Frontal cortex (tissue), 4 donors: ENCODE measurements at places on chromosomes 7 and 10.

DNA sequence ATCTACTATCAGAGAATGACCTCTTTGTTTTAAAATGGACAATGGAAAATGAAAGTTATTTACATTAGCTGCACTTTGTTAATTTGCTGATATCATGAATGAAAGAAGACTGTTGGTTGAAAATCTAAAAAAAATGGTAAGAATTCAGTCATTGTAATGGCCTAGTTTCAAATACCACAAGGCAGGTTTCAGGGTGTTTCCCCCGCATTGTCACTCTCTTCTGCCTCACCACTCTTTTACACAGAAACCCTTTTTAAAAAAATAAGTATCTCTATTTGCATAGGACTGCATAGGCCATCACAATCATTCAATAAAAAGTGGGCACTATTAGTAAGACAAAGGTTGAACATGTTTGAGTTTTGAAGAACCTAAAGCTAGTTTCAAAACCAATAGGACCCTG is 737.1 kb downstream of the INHBA start:
- DNase-seq, result no peak

GRCh38 chr7:155918720-155919390 is 106.6 kb upstream of the SHH start:
- DNase-seq, result no peak

DNA sequence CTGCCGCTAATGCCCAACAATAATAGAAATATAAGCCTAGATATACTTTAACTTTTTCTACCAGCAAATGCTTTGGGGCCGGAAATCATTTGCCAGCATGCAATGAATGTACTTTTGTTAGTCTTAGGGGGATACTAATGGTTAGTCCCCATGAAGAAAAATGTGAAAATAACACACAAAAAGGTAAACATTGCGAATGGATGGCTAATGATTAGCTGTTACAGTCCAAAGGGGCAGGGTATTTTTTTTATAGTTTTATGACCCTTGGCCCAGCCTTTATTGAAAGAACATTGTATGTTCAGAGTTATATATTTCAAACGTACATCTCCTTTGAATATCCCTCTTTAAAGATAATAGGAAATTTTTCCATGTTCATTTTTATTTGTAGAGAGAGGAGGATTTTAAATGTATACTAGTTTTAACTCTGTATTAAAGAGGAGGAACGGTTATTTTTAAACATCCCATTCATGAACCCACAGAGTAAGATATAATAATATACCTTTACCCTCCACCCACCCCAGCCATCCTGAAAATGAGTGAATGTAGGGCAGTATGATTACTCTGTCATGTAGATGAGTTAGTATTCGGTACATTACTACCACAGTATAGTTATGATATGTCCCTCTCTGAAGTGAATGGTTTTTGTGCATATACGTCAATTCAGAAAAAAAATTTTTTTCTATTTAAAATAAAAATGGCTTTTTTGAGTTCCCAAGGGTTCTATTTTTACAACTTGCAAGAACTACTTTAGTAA is 63.6 kb downstream of the ARID5B start:
- no peak for DNase-seq

DNA sequence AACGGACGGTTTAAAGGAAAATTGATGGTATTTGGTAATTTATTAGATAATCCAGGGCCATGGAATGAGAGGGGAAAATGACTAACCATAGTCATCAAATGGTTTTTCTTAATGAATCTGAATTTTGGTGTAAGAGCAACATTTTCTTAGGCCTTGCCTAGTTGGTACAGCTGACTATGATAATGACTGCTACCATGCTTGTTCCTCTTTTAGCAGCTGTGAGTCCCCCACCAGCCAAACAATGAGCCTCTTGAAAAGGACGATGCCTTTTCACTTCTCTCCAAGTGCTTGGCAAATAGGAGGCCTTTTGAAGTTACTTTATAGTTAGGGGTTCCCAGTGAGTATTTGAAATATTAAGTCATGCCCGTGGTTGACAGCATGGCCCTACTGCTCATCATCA is 53.0 kb downstream of the TRUB1 start:
- no peak for DNase-seq

- DNase-seq, result no peak
Measured at GRCh38 chr7:6166443-6166891, 106.0 kb downstream of the CYTH3 start.

GRCh38 chr7:69104023-69104422 is 494.3 kb upstream of the AUTS2 start:
- no peak for DNase-seq

- DNase-seq, result no peak
Measured at GRCh38 chr7:27155816-27156507, 513 bp downstream of the HOXA7 start.

DNA sequence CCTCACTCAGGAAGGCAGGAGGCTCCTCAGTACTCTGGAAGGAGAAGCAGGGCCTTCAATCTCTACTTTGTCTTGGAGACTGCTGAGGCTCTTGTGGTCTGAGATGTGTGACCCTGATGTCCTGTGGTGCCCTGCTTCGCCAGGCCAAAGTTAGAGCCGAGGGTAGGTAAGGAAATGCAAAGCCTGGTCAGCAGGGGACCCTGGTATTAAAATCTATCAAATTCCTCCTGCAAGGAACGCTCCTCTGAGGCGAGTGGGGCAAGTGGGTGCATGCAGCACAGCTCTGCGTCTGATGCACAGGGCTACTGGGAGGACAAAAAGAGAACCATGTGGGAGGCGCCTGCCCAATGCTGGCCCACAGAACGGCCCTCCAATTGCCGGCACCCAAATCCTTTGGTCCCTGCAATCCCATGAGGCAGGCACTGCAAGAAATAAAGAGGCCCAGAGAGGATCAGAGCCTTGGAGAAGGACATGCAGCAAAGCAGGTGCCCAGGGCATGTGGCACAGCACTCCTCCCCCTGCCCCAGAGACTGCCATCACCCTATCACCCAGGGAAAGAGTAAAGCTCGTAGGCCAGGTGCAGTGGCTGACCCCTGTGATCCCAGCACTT is 23.1 kb upstream of the ZMIZ1 start:
- DNase-seq, result no peak

DNA sequence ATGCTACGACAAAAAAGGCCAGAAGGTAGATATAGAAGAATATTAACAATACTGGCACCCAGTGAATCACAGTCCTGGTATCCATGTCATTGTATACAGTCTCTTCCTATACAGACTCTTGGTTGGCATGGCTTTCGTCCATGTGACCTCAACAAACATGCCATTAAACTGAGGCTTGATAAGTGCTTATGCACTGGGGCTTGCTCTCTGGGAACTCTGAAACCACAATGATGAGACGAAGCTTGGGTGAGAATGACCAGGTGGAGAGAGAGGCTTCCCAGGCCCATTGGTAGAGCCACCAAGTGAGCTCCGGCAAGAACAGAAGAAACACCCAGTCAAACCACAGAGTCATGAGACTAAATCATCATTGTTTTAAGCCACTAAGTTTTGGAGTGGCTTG is 33.2 kb downstream of the PNPLA8 start:
- DNase-seq, result no peak

- DNase-seq, result peak; percentile 88
Measured at GRCh38 chr10:102225646-102226541, at the start of gene ELOVL3. ELOVL3 (plus strand) TSS chr10:102226299; CDS start chr10:102226549, 250 bp downstream.

- no peak for DNase-seq
Measured at GRCh38 chr7:70208236-70209063, 610.2 kb downstream of the AUTS2 start.

DNA sequence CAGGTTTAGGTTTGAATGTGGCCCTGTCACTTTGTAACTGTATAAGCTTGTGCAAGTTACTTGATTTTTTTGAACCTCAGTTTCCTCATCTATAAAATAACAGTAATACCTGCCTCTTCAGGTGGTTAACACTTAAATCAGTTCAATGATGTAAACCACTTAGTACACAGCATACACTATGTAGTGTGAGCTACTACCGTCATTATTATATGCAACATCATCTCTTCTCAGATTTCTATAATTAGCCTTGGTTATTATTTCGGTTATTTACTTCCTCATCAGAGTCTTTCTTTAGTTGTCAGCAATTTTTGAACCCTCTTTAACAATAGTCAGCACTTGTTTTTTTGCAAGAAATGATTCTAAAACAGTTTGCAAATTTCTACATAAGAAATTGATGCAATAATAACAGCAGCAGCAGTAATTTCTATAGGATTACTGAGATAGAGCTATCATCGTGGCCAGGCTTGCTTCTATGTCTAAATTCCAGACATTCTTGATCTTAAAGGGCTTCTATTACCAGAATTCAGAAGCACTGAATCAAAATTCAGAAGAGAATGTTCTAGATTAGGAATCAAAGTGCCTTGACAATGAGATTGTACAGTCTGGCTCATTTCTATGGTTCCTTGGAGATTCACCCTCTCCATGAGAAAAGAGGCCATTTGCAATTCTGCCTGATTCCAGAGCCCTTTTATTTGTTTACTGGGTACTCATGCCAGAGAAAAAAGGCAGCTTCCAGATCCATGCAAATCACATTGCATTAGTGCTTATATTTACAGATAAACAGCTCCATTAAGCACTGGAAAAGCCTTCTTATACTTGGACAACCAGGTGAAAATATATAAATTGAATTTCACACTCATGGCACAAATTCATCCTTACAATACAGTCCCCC is 25.0 kb upstream of the WDR11 start:
- no peak for DNase-seq

GRCh38 chr10:89518876-89519842 is 16.2 kb downstream of the SLC16A12 start:
- no peak for DNase-seq

DNA sequence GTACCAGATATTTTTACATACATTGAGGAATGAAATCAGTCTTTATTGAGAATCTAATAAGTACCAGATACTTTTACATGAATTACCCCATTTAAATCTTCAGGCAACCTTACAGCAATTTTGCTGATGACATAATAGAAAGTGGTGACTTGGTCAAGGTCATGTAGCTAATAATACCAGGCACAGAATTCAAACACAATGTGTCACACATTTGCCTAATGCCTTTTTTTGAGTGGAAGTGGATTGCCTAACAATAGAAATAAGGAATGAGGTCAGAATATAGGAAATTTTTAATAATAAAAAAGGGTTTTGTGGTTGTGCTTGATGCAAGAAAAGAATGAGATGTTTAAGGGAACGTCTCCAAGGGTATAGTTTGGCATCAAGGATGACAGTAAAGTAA is 466.6 kb upstream of the IGFBP3 start:
- no peak for DNase-seq

- DNase-seq, result no peak
Measured at GRCh38 chr10:132412316-132413192, 15.6 kb downstream of the PWWP2B start.

GRCh38 chr10:6204341-6205191 is 1.8 kb downstream of the PFKFB3 start:
- DNase-seq, result no peak

- DNase-seq, result no peak
Measured at GRCh38 chr10:62048470-62048869, 147.0 kb downstream of the ARID5B start.

DNA sequence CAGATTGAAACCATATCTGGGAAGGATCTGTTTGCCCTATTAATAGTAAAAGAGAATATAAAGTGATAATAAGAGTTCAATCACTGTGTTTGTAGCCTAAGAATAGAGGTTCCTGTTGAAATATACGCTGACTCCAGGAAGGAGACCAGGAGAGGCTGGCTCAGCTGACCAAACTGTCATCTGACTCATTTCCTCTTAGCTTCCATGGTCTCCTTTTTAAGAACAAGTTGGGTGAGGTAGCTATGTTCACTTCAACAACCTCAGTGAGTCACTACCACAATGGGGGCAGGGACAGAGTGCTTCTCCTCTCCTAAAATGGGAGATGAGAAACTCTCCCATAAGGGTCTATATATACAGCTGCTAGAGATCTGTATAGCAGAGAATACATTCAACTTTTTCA is 543.3 kb downstream of the CALN1 start:
- no peak for DNase-seq

DNA sequence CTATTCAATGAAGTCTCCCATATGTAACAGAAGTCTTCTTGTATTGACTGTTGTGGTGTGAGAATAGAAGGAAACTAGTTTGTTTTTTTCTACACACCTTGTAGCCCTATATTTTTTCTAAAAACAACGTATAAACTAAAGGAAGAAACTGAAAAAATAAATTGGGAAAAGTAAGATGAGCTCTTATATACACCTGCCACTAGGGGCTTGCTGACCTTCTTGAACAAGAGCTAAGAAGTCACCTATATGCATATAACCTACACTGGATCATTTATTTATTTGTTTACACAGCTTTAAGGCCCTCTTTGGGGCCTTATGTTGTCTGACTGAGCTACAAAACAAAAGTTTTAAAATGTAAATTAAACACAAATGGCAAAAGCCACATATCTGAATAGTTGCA is 383.0 kb downstream of the HPSE2 start:
- no peak for DNase-seq

GRCh38 chr7:8305625-8306388 is 43.8 kb upstream of the ICA1 start:
- DNase-seq, result no peak

GRCh38 chr7:130332259-130333053 is 12.2 kb upstream of the CPA5 start:
- DNase-seq, result no peak

- no peak for DNase-seq
Measured at GRCh38 chr10:97254694-97255093, 37.7 kb downstream of the ARHGAP19 start.

DNA sequence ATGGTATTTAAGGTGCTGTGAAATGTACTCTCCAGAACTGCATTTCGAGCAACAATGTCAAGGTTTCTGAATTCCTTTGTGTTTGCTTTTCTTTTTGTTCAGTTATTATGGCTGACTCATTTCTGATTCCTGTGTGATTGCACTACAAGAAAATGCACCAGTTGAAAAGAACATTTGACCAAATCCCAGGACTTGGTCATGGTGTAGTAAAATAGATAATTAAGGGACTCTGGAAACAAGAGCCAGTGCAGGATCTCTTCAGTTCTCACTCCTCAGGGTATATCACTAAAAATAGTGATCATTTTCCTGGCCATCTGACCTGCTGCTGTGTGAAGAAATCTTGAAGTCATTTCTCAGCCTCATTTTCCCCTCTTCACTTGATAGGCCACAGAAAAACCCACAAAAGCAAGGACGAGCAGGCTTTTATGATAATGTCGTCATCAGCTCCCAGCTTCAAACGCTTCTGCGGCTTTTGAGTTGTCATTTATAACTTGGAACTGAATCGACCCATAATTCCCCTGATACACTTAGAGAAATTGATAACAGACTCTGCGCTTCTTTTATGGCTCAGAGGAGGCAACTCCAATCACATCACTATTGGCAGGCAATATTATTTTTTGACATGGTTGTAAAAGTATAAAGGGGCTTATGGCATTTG is 274.7 kb downstream of the HDAC9 start:
- DNase-seq, result no peak
